Stimulated activated CD8-positive, alpha-beta memory T cell treated with anti-CD3 and anti-CD28 coated beads, Interleukin-15, amount 100 ng/mL, for 48 hours (primary cell): ENCODE measurements at places on chromosomes 7 and 10.
A peak's percentile ranks its signal among the peaks of the same experiment; 100 is the strongest.

GRCh38 chr10:34341473-34341872 lies 473.6 kb downstream of the PARD3 start:
- no peak for DNase-seq

DNA sequence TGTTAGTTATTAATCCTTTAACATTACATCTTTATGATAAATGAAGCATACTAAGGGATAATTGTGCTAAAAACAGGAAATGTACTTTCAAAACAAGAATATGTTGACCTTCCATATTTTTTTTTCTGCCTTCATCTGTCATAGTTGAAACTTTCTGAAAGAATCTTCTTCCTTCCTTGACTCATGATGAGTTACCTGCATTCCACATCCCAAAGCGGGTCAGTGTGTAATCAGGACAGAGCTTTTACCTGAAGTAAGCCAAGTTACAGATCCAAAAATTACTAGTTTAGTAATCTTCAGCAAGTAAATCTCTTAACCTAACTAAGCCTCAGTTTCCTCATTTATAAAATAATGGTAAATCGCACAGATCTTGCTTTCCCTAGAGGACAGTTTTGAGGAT lies 13.4 kb upstream of the ARL4A start:
- DNase-seq, result no peak

DNA sequence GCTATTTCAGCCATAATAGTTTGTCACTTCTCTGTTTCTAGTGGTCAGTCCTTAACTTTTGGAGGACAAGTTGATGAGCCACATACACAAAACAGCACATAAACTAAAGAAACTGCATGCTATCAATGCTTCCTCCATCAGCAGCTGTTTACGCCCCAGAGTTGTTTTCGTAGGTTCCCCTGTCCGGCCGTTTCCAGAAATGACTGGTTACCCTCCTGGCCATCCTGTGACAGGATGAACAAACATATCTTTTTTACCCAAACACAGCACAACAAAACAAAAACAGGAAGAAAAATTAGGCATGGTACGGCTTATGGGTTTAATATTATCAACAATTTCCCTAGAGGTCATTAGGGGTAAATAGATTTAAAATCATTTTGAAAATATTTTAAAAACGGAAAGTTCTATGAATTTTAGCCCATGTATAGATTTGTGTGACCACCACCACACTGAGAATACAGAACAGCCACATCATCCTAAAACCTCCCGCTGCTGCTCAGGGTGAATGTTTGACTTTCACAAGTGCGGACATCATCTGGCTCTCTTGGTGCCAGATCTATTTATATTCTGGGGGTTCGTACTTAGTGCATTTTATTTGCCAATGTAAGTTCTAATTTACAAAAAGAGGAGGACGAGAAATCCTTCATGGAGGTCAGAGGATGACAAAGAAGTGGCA lies 74.8 kb downstream of the HIPK2 start:
- no peak for DNase-seq

DNA sequence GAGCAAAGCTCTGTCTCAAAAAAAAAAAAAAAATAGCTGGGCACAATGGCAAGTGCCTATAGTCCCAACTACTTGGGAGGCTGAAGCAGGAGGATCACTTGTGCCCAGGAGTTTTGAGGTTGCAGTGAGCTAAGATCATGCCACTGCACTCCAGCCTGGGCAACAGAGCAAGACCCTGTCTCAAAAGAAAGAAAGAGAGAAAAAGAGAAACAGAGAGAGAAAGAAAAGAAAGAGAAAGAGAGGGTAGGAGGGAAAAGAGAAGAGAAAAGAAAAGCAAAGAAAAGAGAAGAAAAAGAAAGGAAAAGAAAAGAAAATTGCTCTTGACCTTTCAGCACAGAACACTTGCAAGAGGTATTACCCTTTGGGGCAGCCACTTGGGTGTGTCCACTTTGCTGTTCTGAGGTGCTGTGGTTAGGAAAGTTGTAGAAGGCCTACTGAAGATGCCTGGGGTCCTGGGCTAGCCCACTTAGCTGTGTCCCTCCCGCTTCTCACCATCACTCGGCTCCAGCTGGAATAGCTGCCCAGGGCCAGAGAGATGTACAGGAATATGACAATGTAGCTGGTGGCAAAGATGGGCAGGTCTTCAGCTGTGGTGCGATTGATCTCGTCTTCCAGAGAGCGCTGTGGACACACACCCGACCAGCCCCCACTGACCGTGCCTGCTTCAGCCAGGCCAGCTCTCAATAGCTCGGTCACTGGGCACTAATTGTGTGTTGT lies 5.6 kb downstream of the NPC1L1 start:
- DNase-seq, result no peak

GRCh38 chr7:44534501-44534900 lies 6.6 kb downstream of the NPC1L1 start:
- peak; percentile 36 for DNase-seq

- DNase-seq, result no peak
Observed at GRCh38 chr10:98074315-98074911, 44.0 kb upstream of the CRTAC1 start.

DNA sequence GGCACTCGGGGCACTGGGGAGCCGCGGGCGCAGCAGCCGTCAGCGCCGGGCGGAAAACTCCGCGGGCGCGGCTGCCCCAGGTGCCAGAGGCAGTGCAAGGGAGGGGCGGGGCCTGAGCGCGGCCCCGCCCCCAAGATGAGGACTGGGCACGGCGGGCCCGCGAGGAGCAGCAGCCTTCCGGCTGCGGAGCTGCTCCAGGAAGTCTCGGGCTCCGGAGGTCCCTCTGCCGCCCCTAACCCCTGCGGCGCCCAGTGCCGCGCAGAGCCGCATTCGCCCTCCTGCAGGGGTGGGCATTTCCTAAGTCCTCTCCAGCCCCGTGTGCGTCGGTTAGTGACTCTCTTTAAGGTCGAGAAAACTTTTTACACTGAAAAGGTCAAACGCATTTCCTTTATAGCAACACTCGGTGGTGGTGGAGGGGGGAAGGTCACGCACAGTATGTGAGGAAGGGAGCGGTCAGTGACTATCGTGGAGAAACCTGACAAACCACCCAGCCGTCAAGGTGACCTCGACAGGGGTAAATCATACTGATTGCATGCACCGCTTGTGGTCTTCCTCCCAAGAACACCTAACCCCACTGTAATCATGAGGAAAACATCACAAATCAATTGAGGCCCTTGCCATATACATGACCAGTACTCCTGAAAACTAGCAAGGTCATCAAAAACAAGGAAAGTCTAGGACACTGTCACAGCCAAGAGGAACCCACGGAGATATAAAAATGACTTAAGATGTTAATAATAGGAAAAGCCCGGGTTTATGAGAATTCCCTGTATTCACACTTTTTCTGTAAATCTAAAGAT lies at the start of gene ANXA11:
ANXA11 (minus strand) TSS at position 61 of the 800 bp plus-strand sequence. CDS start 32,676 bp downstream, outside the sequence.
- peak; percentile 76 for DNase-seq

- DNase-seq, result no peak
Observed at GRCh38 chr7:85220023-85220422, 33.2 kb upstream of the SEMA3D start.

DNA sequence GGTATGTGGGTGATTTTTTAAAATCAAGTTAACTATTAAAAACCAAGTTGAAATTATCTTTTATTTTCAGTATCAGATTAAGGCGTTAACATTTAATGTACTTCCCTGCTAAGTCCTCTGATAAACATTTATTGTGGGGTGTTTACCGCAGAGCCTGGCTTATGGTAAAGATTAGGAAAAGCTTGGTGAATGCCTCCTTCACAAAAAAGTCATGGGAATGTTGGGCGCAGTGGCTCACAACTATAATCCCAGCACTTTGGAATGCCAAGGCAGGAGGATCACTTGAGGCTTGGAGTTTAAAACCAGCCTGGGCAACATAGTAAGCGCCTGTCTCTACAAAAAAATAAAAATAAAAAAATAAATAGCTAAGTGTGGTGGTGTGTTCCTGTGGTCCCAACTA lies 53.3 kb downstream of the WAC start:
- DNase-seq, result no peak

DNA sequence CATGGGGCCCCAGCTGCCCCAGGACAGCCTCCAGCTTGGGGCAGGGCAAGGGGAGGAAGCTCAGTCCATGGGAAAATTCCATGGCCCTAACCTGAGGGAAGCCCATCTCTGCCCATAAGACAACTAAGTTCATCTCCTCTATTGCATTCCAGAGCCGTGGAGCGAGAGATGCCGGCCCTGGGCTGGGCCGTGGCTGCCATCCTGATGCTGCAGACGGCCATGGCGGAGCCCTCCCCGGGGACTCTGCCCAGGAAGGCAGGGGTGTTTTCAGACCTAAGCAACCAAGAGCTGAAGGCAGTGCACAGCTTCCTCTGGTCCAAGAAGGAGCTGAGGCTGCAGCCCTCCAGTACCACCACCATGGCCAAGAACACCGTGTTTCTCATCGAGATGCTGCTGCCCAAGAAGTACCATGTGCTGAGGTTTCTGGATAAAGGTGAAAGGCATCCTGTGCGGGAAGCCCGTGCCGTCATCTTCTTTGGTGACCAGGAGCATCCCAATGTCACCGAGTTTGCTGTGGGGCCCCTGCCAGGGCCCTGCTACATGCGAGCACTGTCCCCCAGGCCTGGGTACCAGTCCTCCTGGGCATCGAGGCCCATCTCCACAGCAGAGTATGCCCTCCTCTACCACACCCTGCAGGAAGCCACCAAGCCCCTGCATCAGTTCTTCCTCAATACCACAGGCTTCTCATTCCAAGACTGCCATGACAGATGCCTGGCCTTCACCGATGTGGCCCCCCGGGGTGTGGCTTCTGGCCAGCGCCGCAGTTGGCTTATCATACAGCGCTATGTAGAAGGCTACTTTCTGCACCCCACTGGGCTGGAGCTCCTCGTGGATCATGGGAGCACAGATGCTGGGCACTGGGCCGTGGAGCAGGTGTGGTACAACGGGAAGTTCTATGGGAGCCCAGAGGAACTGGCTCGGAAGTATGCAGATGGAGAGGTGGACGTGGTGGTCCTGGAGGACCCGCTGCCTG lies 4.3 kb downstream of the AOC1 start:
- DNase-seq, result no peak

- DNase-seq, result no peak
Observed at GRCh38 chr7:116356979-116357378, 142.6 kb upstream of the CAV2 start.

GRCh38 chr7:44076101-44076895 lies 6.0 kb downstream of the POLM start:
- DNase-seq, result no peak

- no peak for DNase-seq
Observed at GRCh38 chr10:26574783-26575182, 122.7 kb upstream of the PDSS1 start.

GRCh38 chr7:131013716-131014115 lies 279.7 kb upstream of the KLF14 start:
- no peak for DNase-seq

DNA sequence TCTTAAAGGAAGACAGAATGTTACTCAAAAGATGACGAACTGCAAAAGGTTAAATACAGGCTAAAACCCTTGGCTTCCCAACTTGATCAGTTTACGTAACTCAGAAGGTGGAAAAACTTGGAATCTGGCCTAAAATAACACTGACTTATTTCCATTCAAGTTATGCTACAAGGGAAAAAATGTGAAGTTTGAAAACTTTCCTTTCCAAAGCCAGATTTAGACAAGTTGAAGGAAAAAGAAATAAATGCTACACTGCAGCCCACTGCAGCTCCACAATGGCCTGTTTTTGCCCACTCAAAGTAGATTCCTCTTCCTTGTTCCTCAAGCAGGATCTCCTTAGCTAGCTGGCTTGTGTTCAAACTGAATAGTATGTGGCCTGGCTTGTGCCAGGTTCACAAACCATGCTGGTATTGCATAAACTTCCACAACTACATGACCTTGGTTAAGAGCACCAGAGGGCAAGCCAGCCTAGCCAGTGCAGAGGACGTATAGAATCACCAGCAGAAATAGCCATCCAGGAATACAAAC lies 166.2 kb downstream of the CPEB3 start:
- no peak for DNase-seq

DNA sequence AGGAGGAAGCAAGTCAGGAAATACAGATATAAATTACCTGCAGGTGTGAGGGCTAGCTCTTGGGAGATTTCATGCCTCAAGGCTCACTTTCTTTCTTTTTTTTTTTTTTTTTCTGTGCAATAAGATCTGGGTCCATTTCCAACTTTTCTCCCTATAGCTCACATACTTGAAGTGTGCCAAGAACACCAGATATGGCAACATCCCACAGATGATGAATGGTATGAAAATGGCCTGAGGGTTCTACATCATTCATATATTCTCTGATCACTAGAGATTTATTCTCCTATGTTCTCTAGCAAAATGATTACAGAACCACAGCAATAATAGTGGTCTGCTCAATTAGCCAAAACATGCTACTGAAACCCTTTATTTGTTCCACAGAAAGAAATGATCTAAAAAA lies 117.2 kb downstream of the LRRTM3 start:
- DNase-seq, result no peak

- no peak for DNase-seq
Observed at GRCh38 chr10:98309366-98310355, 41.7 kb upstream of the LOXL4 start.

GRCh38 chr10:43220657-43221418 lies 46.0 kb downstream of the RASGEF1A start:
- no peak for DNase-seq

GRCh38 chr10:117471344-117471874 lies 71.1 kb upstream of the EMX2 start:
- no peak for DNase-seq

GRCh38 chr7:24325708-24326107 lies 41.7 kb downstream of the NPY start:
- no peak for DNase-seq

DNA sequence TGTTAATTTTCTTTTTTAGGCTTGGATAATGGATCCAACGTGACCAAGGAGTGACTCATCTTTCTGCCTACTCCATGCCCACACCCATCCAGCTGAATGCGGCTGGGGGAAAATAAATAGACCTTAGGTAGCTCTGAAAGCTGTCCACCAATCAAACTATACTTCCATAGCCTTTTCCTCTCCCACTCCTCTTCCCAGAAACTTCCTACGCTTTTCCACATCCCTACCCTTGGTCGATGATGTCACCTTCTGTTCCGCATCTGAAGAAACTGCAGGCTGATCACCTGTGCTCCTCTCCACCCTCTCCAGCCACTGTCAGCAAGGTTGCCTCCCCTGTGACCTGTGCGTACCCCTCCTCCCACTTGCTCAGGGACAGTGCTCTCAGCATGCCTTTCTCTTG lies 359.8 kb upstream of the KLF6 start:
- DNase-seq, result no peak

DNA sequence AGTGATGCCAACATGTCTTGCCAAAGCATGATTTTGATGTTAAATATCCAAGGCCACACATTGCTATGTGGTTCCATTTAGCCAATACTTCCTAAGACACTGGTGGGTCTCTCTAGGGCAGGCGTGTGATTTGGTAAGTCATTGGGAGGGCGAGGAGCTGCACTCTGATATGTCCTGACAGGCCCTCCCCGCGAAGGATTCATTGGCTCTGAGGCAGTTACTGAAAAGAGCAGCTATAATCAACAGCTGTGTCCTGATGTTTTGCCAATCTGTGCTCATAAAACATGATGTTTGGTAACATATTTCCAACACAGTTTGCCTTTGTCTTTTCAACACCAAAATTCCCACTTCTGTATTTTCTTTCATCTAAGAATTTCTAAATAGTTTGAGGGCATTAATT lies 646.7 kb downstream of the PARD3 start:
- DNase-seq, result no peak
